ENCODE measurements at places on chromosomes 4 and X.

GRCh38 chr4:71470524-71470923 is 131.7 kb downstream of the SLC4A4 start:
- DNase-seq, result no peak

DNA sequence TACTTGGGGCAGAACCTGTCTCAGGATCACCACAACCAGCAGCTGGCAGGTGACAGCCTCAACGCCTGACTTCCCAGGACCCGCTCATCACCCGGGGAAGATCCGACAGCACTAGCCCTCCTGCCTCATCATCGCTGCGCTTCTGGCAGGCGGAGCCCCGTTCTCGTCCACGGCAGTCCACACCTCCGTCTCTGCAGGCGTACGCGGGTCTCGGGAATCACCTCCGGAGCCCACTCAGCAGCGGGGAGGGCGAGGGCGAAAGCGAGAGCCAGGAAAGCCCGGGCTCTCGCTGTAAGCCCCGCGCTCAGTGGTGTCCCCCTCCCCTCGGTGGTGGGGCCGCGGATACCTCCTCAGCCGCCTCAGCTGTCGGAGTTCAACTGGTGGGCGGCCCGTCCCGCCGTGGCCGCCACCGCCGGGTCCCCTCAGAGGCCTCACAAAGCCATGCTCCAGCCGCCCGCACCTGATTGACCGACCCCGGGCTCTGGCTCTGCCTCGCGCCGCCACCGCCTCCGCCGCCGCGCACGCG is 518 bp upstream of the CNKSR2 start:
- DNase-seq, result no peak

DNA sequence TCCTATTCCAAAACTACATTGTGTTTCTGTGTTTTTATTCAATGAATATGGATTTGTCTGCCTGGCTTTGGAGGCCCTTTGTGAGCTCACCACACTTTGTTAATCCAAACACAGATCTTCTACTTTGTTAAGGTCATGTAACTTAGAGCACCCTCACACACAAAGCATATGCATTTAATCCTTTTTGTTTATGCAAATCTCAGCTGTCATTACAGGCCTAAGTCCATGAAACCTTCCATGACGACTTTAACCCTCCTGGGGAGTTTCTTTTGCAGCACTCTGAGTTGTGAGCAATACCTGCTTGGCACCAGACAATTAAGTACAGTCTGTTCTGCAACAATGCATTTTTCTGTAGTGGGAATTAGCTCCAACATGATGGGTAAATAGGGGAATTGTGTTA is 14.9 kb downstream of the CCSER1 start:
- DNase-seq, result peak; percentile 31

- DNase-seq, result no peak
These were observed 4.3 kb upstream of the DDX60L start for GRCh38 chr4:168484626-168485025.
